A549 treated with GW870086 at 1 μM for 4 hours (cell line): ENCODE measurements at places on chromosomes 16 and 17. TPM values are rescaled to one million over a fixed set of nuclear protein-coding genes. Genes with fewer than 3 reads are reported as not detected.

The USP31 gene
- 10.9 to 13.4 TPM (median 12.3 TPM) in 5 replicates for total RNA-seq

The AP2B1 gene
- 119 to 148 TPM (median 137 TPM) in 5 replicates for total RNA-seq

The GP1BA gene
- total RNA-seq: not detected in 5 replicates

The CACNG5 gene
- total RNA-seq: not detected in 5 replicates

The GP2 gene
- not detected in 5 replicates for total RNA-seq

The ARL5C gene
- 0.06 TPM in 1 of 5 replicates, not detected in the others for total RNA-seq

The KRT23 gene
- total RNA-seq: 0.14 to 0.19 TPM in 2 of 5 replicates, not detected in the others

The LRRC37A gene
- 0.79 to 0.99 TPM (median 0.83 TPM) in 5 replicates for total RNA-seq

The STH gene
- not detected in 5 replicates for total RNA-seq

The CCL8 gene
- 0.12 TPM in 1 of 5 replicates, not detected in the others for total RNA-seq

The DNAH9 gene
- 0.15 to 0.17 TPM in 2 of 5 replicates, not detected in the others for total RNA-seq

The TBC1D3B gene
- 2.4 to 3.3 TPM (median 3.0 TPM) in 5 replicates for total RNA-seq

The TTYH2 gene
- total RNA-seq: 1.9 to 2.3 TPM (median 2.1 TPM) in 5 replicates

The PPM1E gene
- 0.03 to 0.10 TPM (median 0.05 TPM) in 4 of 5 replicates, not detected in the other for total RNA-seq

The CCL4L2 gene
- not detected in 5 replicates for total RNA-seq

The KRTAP16-1 gene
- total RNA-seq: not detected in 5 replicates

The FNDC8 gene
- total RNA-seq: not detected in 5 replicates

The MARCHF10 gene
- 0.94 to 2.4 TPM (median 1.6 TPM) in 5 replicates for total RNA-seq

The TEKT3 gene
- total RNA-seq: 0.35 TPM in 1 of 5 replicates, not detected in the others

The C1QTNF8 gene
- not detected in 5 replicates for total RNA-seq

The KRTAP2-1 gene
- total RNA-seq: not detected in 5 replicates

The CA5A gene
- not detected in 5 replicates for total RNA-seq

The SPATA22 gene
- total RNA-seq: not detected in 5 replicates

The ABCA8 gene
- total RNA-seq: 0.14 to 0.59 TPM (median 0.38 TPM) in 5 replicates

The FOXL1 gene
- total RNA-seq: 0.83 to 2.3 TPM (median 0.97 TPM) in 5 replicates

The TP53TG3 gene
- 0.61 to 1.00 TPM (median 0.79 TPM) in 4 of 5 replicates, not detected in the other for total RNA-seq

The PPP1R27 gene
- total RNA-seq: 0.19 to 0.47 TPM (median 0.24 TPM) in 4 of 5 replicates, not detected in the other

The GCGR gene
- 0.15 to 0.67 TPM (median 0.54 TPM) in 5 replicates for total RNA-seq

The SCIMP gene
- total RNA-seq: not detected in 5 replicates

The PPP1R9B gene
- total RNA-seq: 39.3 to 55.0 TPM (median 50.7 TPM) in 5 replicates

The GABARAPL2 gene
- 89.9 to 92.1 TPM (median 91.5 TPM) in 5 replicates for total RNA-seq

The TLCD2 gene
- 0.97 to 1.9 TPM (median 1.6 TPM) in 5 replicates for total RNA-seq

The GRAPL gene
- total RNA-seq: 0.15 to 0.31 TPM in 2 of 5 replicates, not detected in the others

The NPIPA7 gene
- 6.2 to 20.0 TPM (median 8.9 TPM) in 5 replicates for total RNA-seq

The RECQL5 gene
- 21.9 to 29.3 TPM (median 29.2 TPM) in 5 replicates for total RNA-seq

The BEAN1 gene
- 3.8 to 7.1 TPM (median 5.0 TPM) in 5 replicates for total RNA-seq
